ENCODE measurements at places on chromosomes 2 and 18. TPM values are rescaled to one million over a fixed set of nuclear protein-coding genes. Genes with fewer than 3 reads are reported as not detected.

DNA sequence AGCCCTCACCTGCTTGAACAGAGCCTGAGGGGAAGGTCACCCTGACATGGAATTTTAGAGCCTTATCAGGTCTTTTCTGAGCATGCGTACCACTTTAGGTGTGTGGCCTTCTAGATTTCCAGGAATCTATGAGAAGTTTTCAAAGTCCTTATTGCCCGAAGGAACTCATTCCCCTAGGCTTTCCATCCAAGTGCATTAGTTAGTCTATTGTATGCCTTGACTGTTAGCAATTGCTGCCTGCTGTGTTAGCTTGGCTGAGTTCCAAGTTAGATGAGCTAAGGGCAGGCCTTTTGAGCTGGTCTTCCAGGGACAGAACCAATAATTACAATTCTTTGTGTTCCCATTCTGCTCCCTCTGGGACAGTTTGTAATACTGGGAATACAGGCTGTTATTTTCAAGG, 30.8 kb upstream of the PUM2 start:
- DNase-seq: no peak

- no peak for DNase-seq
Measured at GRCh38 chr2:48383036-48383435, 146.9 kb upstream of the STON1 start.

DNA sequence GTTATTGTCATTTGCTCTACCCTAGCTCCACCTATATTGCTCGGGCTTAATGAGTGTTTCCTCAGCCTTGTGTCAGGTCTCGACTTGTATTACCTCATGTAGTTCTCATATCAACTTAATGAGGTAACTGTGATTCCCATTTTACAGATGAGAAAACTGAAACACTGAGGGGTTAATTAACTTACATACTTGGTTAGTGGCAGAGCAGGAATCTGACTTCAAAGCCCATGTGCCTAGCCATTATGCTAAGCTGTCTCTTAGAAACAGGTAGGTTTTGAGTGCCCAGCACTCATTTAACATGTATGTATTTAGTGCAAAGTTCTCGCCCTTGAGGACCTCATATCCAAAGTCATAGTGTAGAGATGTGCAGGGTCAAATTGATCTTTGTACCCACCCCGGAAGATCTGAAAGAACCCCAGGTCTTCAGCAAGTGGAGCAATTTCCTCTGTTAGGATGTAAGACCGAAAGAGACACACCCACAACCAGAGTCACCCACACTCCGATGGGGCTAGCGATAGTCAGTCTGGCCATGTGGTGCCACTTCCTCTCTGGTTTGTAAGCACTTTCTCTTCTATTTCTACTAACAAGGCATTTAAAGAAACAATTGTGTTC, 121.0 kb upstream of the SLC39A10 start:
- peak; percentile 91 for DNase-seq

- DNase-seq: no peak
Measured at GRCh38 chr2:124530203-124530602, 505.1 kb downstream of the CNTNAP5 start.

DNA sequence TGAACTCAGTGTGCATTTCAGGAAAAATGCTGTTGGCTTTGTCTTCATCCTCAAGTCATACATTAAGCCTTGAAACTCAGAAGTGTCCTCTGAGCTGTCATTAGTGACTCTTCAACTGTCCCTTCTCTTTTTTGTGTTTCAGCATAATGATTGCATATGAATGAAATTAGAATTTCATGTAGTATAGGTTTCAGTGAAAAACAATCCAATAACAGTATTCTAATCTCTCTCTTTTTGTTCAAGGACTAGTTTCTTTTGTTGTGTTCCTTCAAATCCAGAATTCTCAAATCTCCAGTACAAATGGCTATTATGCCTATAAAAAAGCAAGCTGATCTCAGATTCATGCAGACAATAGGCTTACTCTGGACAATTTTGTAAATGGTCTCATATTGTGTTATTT, 133.5 kb downstream of the QPCT start:
- DNase-seq: no peak

DNA sequence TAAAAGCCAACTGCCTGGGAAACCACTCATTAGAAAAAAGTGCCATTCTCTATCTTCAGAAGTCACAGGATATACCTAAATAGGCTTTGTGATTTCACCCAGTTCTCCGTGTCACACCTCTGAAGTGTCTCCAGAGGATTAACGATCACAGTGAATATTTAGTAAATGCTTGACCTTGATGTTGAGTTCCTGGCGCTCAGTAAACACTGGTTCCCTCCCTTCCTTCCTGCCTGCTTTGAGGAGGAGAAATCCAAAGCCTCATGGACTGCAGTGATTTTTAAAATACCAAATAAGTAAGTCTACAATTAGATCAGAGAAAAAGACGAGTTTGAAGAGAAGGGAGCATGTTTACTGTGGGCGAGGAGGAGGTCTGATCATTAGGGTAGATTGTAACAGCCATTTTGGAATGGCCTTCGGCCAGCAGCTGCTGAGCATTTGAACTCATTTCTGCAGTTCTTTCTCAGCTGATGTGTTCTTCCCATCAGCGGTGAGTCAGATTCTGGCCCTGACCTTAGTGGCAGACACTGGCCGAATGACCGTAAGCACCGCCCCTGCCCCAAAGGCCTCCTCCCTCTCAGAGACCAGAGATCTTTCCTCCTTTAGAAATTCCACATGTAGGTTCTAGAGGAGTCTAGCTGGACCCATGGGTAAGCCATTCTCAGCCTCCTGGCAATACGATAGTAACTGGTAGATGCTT, 62.1 kb upstream of the SLC16A14 start:
- DNase-seq: no peak

- DNase-seq: no peak
Measured at GRCh38 chr2:42795841-42796301, 3.5 kb upstream of the HAAO start.

GRCh38 chr18:75226286-75226955, 15.8 kb downstream of the TSHZ1 start:
- no peak for DNase-seq

DNA sequence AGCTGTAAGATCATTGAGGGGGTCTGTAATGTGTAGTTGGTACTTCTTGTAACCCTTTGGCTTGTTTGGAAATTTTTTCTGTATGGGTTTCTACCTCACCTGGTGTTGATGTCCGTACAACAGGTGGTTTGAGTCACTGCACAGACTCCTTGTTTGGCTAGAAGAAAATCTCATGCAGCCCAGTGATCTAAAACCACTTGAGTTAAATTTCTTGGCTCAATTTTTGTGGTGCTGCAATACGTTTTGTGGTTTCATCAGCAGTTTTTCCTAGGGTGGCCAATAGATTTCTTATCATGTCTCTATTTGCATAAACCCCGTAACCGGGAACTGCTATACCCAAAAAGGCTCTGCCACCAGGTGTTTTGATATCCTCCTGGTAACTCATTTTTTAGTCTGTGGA, 43.4 kb downstream of the CERS6 start:
- peak; percentile 12 for DNase-seq

DNA sequence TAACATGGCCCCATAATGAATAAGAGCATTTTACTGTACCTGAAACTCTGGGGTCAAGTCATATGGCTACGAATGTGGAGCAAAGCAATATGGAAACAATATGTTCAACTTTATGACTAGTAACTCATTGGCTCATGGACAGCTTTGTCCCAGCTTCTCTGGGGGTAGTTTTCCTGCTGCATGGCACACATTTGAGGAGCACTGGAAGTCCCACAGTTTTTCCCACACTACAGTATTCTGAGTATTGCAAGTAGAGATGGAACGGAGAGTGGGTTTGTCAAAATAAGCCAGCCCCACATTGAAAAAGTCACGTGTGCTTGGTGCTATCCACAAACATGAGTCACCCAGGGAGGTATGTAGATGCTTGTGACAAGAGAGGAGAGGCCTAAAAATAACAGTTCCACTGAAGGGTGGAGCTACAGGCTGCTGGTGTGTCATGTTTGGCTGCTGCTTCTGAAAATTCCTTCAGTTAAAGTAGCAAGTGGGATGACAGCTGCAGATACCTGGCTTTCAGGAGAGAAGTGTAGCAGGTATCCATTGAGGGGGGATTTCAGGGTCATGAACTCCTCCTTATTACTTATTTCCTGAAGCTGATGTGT, 48.2 kb upstream of the CTAGE1 start:
- no peak for DNase-seq

GRCh38 chr2:167294776-167295140, 406.5 kb downstream of the XIRP2 start:
- DNase-seq: peak; percentile 27

GRCh38 chr18:72530622-72531021, 13.5 kb downstream of the CBLN2 start:
- no peak for DNase-seq

GRCh38 chr18:22257022-22257543, 87.7 kb downstream of the GATA6 start:
- DNase-seq: no peak

- no peak for DNase-seq
Measured at GRCh38 chr2:174749793-174750192, 14.5 kb downstream of the CHRNA1 start.

GRCh38 chr2:4556135-4556896, 852.9 kb downstream of the DCDC2C start:
- no peak for DNase-seq

GRCh38 chr2:105294046-105294445, 35.5 kb downstream of the TGFBRAP1 start:
- no peak for DNase-seq

GRCh38 chr2:212451786-212452231, 86.8 kb downstream of the ERBB4 start:
- no peak for DNase-seq

DNA sequence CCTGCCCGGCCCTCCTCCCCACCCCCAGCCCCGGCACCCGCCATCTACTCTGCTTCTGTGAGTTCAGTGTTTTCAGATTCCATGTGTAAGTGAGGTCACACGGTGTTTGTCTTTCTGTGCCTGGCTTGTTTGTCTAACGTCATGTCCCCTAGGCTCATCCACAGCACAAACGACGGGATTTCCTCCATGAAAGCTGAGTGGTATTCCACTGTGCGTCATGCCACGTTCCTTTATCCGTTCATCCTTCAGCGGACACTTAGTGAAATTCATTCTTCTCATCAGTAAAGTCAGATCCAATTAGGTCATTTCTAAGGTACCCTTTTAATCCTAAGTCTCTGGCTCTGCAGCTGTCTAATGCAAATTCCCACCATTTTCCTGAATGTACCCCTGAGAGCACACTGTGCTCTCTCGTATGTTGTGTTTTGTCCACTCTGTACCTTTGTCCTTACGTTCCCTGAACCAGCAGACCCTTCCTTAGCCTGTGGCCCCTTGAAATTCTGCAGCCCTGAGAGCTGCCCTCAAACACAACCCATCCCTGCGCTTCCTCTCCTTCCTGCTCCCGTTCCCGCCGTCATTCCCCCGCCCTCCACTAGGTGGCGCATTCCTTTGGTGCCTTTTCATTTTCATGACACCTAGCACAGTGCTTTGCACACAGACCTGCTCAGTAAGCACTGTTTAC, 44.1 kb downstream of the TRAPPC12 start:
- DNase-seq: peak; percentile 34

DNA sequence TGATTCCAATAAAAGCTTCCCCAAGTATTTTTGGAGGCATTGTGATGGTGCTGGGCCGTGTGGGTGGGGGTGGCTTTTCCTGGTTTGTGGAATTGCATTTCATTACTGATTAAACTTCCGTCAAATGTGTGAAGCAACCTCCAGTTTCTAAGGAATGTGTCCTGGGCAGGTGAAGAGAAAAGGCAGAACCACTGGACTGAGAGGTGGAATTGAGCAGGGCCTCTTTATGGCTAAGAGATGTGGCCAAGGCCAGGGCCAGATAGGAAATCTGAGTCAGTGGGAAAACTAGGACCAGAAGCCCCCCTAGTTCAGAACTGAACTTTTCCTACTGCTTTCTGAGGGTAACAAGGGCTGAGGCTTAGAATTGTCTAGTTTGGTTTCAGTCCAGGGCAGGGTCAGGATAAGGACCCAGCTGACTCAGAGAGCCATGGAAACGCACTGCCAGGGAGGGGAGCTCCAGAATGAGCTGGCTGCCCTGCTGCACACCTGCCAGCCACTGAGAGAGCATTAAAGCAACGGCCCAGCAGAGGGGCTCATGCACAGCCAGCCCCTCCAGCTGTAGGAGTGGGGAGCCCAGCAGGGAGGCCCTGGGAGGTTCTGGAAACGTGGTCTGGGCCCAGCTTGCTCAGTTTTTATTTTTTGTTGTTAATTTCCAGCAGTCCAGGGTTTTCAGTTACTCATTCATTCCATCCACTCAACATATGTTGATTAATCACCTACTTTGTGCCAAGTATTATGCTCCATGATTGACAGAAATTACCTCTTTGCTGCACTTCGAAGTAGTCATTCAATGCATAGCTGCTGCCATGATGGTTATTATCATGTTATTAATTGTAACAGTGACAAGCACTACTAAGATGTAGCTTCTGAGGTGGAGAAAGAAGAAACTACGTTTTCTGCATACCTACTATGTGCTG, 156.1 kb downstream of the MSH2 start:
- no peak for DNase-seq

GRCh38 chr18:43800584-43800983, 523.3 kb upstream of the SYT4 start:
- DNase-seq: no peak

GRCh38 chr2:217628061-217628460, 374.7 kb downstream of the TNS1 start:
- DNase-seq: no peak

DNA sequence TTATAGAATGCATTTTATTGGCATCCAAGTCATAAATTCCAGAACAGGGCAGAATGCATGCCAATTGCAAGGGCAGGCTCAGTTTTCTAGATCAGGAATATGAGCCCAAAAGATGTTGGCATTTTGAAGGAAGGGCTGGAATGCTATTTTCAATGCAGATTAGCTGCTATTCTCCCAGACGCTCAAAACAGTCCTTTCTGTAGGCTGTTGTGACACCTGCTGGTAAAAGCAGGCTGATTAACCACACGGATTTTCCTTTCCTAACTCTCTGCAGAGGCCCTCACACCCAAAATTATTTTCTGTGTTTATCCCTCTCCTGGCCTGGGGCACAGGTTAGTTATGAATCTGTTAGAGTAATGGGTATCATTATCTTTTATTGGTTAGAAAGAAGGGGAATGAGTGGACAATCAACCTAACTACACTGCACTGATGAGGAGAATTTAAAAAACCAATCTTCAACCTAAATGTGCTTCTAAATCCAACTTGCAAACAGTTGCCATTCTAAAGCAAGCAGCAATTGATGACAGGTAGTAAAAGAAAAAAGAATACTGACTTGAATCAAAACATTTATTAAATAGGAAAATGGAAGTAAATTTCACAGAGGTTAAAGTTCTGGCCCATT, 94.0 kb downstream of the PLA2R1 start:
- peak; percentile 40 for DNase-seq

- DNase-seq: no peak
Measured at GRCh38 chr2:170455617-170456426, 259.3 kb upstream of the SP5 start.

- no peak for DNase-seq
Measured at GRCh38 chr18:4369705-4370104, 85.4 kb downstream of the DLGAP1 start.

Gene WDR54
- 98.0 TPM for total RNA-seq

Gene MC4R
- total RNA-seq: not detected

Gene NT5DC4
- not detected for total RNA-seq

Gene ANKRD44
- total RNA-seq: 80.2 TPM

Gene ACTG2
- not detected for total RNA-seq

Gene ARHGAP28
- total RNA-seq: under 0.01 TPM

Gene TEX44
- not detected for total RNA-seq
